Left ventricle myocardium inferior (tissue), 1 donor: ENCODE measurements at places on chromosomes 2 and 18. TPM values are rescaled to one million over a fixed set of nuclear protein-coding genes. Genes with fewer than 3 reads are reported as not detected.
A peak's percentile ranks its signal among the peaks of the same experiment; 100 is the strongest.

DNA sequence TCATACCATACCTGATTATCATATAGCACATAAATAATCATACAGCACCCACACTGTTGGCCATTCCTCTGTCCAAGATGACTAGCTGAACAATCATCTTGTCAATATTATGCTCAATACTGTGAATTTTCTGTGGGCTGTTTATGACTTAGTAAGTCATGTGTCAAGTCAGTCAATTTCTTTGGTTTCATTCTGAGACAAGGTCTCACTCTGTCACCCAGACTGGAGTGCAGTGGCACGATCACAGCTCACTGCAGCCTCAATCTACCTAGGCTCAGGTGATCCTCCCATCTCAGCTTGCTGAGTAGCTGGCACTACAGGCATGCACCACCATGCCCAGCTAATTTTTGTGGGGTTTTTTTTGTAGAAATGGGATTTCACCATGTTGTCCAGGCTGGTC lies 5.7 kb downstream of the MCM6 start:
- no peak overlapping the region for H3K4me3 ChIP-seq
- no peak for DNase-seq
- no peak overlapping the region for H3K27ac ChIP-seq
- peaks cover 5% of the 10 kb centered on the region for H3K4me1 ChIP-seq
- H3K27me3 ChIP-seq = no peaks in the 10 kb centered on the region
- peaks cover 49% of the 10 kb centered on the region for H3K36me3 ChIP-seq

DNA sequence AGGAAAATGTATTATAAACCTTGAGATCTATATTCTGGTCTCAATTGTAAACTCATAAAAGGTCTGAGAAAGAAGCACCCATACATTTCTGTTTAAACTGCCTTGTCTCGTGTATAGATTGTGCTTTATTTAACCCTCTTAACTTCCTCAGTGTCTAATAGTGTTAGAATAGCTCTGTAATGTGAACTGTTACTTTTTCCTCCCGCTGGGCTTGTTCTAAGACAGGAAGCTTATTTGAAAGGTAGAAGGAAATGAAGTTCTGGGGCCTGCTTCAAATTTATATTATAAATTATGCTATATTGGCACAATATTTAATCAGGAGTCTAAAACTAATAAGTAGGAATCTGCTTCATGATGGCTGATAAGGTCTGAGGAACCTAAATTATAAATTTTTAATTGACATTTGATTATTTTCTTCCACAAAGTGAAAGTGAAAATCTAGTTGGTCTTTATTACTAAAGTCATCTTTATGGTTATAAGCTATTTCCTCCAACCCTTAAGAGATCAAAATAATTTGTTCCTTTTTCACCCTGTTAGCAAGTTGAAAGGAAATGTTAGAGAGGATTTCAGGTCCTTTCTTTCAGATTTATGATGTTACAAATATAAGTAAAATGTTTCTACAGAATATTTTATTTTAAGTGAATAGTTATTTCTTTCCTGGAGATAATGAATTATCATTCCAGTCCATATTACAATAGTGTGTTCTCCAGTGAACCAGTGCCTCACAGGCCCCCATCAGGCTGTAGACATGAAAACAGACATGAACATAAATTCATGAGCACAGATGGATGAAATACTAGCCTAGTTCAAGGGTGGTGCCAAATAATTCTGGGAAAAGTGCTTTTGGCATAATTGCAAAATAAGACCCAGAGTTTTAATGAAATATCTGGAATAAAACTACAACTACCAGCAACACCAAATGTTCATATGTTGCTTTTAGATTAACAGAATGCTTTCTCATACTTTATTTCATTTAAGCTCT lies 7.9 kb downstream of the MFSD6 start:
- DNase-seq = no peak
- no peaks in the 10 kb centered on the region for H3K36me3 ChIP-seq
- H3K27me3 ChIP-seq = no peaks in the 10 kb centered on the region
- peaks cover 37% of the 10 kb centered on the region for H3K4me1 ChIP-seq

GRCh38 chr2:171166328-171166983 lies 5.8 kb upstream of the TLK1 start:
- H3K27ac ChIP-seq = no peak overlapping the region
- H3K4me1 ChIP-seq = peaks cover 8% of the 10 kb centered on the region
- no peaks in the 10 kb centered on the region for H3K27me3 ChIP-seq

DNA sequence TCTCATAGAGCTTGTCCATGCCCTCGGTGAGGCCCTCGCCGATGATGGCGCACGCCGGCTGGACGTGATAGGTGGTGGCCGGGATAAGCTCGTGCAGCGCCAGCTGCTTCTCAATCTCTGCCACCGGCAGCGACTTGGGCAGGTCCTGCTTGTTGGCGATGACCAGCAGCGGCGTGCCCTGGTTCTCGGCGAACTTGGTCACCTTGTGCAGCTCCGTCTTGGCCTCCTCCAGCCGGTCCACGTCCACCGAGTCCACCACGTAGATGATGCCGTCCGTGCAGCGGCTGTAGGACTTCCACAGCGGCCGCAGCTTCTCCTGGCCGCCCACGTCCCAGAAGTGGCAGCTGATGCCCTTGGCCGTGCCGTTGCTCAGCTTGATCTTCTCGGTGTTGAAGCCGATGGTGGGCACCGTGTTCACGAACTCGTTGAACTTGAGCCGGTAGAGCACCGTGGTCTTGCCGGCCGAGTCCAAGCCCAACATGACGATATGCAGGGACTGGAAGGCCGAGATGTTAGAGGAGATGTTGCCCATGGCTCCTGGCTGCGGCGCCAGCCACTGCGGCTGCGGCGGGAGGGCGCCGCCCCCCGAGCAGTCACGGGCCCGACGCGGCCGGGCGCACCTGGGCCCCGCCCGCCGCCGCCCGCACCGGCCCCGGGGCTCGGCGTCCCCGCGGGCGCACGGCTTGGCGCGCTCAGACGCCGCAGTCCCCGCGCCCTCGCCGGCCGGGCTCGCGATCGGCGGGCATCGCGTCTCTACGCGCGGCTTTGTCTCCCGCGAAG lies 636 bp downstream of the ARL4C start:
- peak; percentile 22 for DNase-seq
- H3K4me1 ChIP-seq = peaks cover 35% of the 10 kb centered on the region
- peaks cover 15% of the 10 kb centered on the region for H3K27me3 ChIP-seq
- peak overlapping the region; percentile 73 for H3K4me3 ChIP-seq

DNA sequence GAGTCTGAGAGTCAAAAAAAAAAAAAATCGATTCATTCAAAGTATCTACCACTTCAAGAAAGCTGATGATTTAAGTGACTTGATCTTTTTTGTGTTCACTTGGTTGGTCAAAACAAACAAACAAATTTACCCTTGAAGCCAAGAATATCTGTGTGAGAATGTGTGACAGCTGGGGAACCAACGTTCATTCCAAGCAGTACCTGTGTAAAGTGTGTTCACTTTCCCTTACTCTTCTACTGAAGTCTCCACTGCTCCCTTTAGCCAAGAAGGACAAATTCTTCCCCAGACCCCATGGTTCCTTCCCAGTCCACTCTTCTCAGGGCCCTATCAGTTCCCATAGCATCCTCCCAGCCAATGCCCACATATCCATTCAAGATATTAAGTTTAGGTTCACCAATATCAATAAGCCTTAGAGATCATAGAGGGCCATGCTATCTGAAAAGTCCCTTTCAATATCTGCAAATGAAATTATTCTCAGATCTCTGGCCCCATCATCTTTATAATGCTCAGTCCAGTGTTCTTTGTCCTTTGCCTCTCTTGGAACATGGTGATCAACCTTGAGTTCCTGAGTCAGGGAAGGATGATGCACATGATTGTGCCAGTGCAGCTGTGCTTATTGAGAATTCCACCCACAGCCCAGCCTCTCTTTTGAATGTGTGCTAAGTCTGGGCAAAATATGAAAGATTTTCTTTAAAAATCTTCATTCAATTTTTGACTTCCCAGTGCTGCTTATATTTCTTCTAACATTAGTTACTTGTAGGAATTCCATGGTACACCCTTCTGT lies 82.8 kb upstream of the DTNA start:
- no peak overlapping the region for H3K4me3 ChIP-seq
- peaks cover 33% of the 10 kb centered on the region for H3K4me1 ChIP-seq

GRCh38 chr2:224365331-224365730 lies 36.6 kb downstream of the FAM124B start:
- no peaks in the 10 kb centered on the region for H3K36me3 ChIP-seq
- H3K4me3 ChIP-seq = no peak overlapping the region
- no peaks in the 10 kb centered on the region for H3K27me3 ChIP-seq
- no peaks in the 10 kb centered on the region for H3K4me1 ChIP-seq
- H3K27ac ChIP-seq = no peak overlapping the region

DNA sequence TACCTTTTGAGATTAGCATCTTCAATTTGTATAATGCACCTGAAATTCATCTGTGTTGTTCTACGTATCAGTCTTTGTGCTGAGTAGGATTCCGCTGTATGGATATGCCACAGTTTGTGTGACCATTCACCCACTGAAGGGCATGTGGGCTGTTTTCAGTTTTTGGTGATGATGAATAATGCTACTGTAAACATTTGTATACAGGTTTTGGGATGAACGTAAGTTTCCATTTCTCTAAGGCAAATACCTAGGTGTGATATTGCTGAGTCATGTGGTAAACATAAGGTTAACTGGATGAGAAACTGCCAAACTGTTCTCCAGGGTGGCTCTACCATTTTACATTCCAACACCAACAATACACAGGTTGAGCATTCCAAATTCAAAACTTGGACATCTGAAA lies 35.1 kb downstream of the CABYR start:
- H3K4me3 ChIP-seq = no peak overlapping the region
- H3K27me3 ChIP-seq = no peaks in the 10 kb centered on the region
- peaks cover 12% of the 10 kb centered on the region for H3K4me1 ChIP-seq
- no peak overlapping the region for H3K27ac ChIP-seq

GRCh38 chr2:200081811-200082210 lies 126.4 kb downstream of the MAIP1 start:
- no peak overlapping the region for H3K27ac ChIP-seq
- no peaks in the 10 kb centered on the region for H3K36me3 ChIP-seq
- H3K27me3 ChIP-seq = no peaks in the 10 kb centered on the region
- DNase-seq = no peak
- peaks cover 9% of the 10 kb centered on the region for H3K4me1 ChIP-seq
- no peak overlapping the region for H3K4me3 ChIP-seq

The SLC35F6 gene
- 19.6 TPM for total RNA-seq

The GRB14 gene
- total RNA-seq = 39.3 TPM

The C2orf42 gene
- total RNA-seq = 14.6 TPM
